Stimulated activated CD4-positive, alpha-beta T cell treated with anti-CD3 and anti-CD28 coated beads, Interleukin-1b, Interleukin-23, amount 100 ng/mL, for 24 hours (primary cell): ENCODE measurements at places on chromosomes 13 and 19.
A peak's percentile ranks its signal among the peaks of the same experiment; 100 is the strongest.

- DNase-seq: no peak
These were observed 68.1 kb downstream of the ERCC5 start for GRCh38 chr13:102913914-102914313.

DNA sequence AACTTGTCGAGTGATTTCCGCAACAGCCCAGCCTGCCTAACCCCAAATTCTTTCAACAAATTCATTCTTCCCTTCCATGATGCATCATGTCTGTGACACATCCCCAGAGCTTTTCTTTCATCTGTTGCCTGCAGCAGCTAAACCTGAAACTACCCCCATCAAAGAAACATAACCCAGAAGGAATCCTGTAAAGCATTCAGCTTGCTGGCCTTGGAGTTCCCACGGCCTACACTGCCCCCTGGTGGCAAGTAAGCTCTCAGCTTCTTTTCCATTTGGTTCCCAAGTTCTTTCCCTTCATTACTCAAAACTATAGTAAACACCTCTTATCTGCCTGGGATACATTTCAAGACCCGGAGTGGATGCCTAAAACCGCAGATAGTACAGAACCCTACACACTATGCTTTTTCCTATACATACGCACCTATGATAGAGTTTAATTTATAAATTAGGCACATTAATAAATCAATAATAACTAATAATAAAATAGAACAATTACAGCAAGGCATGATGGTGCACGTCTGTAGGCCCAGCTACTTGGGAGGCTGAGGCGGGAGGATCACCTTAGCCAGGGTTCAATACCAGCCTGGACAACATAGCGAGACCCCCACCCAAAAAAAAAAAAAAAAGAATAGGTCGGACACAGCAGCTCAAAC lies 7.4 kb downstream of the ETHE1 start:
- peak; percentile 73 for DNase-seq

- no peak for DNase-seq
These were observed 107.9 kb downstream of the NALCN start for GRCh38 chr13:101308247-101309013.

- no peak for DNase-seq
These were observed 19.4 kb upstream of the FOSB start for GRCh38 chr19:45448425-45448756.

DNA sequence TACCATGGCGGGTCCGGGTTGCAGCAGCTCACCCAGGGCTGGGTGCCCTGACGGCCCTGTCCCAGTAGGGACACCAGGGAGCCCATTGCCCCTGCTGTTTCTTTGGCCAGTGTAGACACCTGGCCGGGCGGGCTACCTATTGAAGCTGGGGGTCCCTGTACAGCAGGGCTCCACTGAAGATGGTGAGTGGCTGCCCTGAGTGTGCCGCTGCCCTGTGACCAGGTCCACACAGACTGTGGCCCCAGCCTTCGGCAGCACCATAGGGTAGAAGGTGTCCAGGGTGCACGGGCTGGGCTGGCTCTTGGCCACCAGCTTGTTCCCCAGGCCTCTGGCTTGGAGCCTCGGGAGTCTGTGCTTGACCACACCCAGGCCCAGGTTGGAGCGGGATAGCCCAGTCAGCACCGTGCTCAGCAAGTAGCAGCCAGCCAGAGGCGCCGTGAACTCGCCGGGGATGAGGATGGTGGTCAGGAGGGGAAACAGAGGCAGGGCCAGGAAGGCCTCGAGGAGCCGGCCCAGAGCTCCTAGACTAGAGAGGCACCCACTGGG lies 25.4 kb upstream of the NPAS1 start:
- DNase-seq: no peak

DNA sequence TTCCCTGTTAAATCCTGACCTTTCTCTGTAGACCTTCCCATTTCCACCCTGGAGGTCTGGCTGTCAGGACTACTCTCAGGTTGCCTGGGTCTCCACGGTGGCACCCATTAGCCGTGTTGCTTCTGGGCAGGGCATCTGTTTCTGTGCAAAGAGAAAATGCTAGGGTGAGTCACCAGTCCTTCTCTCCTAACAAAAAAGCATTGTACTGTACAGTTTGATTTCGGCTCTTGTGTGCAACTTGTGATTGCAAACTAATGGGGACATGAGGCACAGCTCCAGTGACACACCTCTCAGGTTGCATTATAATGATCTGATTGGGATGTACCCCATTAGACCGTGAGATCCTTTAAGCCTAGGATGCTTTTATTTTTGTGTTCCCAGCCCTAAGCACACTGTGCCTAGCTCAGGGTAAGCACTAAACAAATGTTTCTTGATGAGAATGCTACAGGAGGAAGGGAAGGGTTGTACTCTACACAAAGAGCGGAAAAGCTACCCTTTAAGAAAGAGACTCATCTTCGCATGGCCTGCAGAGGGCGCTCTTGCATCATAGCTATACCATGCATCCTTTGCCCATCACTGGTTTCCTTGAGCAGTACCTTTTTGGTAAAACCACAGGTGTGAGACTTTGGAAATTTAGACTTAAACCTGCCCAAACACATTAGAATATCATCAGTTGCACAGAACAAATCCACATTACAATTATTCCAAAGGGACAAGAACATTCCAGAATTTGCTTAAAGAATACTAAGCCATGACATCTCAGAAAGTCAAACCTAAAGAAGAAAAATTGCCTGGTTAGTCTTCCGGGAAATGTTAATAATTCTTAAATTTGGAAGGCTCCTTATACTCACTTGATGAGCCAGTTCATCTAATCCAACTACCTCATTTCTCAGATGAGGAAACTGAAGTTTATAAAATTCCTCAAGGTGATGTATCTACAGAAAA lies 20.3 kb upstream of the TRIM13 start:
- peak; percentile 70 for DNase-seq

GRCh38 chr13:100298116-100298681 lies 209.3 kb downstream of the PCCA start:
- no peak for DNase-seq

GRCh38 chr13:85985797-85986196 lies 186.6 kb upstream of the SLITRK6 start:
- DNase-seq: no peak

- DNase-seq: no peak
These were observed 25.2 kb upstream of the ZNF845 start for GRCh38 chr19:53308339-53308811.

DNA sequence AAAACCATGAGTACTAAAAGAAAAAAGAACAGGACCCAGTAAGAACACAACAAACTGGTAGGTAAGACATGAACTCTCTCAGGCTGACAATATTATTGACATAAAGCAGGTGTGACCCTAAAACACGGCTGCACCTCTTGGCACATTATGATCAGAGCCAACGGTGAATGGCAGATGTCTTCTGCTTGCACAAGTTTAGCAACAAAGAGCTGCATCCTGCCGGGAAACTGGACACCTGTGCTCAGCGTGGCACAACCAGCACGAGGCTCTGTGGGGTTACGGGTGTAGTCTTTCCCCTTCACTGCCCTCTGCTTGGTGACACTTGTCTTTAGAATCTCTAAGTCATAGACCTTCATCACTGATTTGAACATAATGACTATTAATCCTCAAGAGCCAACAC lies 97.9 kb downstream of the DOCK9 start:
- DNase-seq: no peak

DNA sequence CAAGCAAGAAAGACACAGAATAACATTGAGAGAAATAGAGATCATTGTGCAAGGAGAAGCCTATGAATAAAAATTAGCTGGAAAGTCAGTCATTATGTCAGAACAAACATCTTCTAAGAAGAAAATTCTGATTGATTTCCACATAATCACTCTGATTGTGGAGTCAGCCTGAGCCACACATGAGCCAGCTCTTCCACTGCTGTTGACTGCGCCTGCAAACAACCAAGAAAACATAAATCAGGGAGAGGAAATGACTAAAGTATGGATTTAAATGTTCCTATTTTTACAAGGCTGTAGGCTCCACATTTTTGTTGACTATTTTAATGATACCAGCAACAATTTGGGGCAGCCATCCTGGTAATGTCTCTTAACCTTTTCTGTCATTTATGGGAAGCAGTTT lies 962.3 kb downstream of the EFNB2 start:
- DNase-seq: no peak

DNA sequence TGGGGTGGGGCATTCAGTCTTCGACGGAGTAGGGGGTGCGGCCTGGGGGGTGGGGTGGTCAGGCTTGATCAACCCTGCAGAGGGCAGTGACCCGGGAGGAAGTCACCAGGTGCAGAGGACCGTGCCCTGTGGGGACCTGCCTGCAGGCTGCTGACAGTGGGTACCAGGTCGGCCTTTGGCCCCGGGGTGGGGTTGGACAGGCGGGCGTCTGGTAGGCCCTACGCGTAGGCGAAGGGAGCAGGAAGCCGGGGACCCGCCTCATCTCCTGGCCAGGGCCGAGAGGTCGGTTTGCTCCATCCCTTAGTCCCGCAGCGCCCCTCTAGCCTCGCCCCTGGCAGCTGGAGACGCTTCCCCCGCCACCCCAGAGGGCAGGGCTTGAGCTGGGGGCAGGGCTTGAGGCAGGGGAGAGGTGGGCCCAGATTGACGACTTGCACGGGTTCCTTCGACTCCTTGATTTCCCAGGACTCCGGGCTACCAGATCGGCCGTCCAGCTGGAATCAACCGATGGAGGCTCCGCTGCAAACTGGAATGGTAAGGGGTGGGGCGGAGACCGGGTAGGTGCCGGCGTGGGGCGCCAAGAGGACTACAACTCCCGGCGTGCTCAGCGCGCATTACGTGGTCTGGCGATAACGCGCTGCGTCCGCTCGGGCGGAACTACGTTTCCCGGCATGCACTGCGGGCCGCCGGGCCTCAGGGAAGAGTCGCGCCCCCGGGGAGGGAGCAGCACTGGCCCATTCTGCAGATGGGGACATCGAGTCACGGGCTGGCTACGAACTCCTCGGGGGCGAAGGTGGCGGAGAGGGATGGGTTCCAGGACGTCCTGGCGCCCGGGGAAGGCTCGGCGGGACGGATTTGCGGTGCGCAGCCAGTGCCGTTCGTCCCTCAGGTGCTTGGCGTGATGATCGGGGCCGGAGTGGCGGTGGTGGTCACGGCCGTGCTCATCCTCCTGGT lies at the start of gene PNPLA6:
PNPLA6 (plus strand) TSS at position 671 of the 951 bp plus-strand sequence; CDS start at position 743, 72 bp downstream.
- peak; percentile 87 for DNase-seq

GRCh38 chr19:46736531-46737297 lies 9.1 kb upstream of the FKRP start:
- no peak for DNase-seq

DNA sequence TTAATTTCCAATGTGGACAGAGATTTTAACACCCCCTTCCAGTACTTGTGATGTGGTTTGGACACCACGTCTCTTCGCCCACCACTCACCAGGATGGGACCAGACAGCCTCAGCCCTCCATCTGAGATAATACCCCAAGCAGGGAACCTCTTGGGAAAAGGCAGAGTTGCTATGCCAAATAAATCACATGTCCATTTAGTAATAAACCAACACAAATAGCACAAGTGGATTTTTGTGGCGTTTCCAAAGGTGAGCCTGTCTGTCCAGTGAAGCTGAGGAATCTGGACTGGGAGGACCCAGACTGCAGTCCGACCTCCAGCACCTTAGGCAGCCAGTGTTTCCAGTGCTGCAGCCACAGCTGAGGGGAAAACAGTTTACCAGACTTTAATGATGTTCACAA lies 34.1 kb upstream of the GAS6 start:
- DNase-seq: no peak

GRCh38 chr13:100229603-100230002 lies 140.7 kb downstream of the PCCA start:
- no peak for DNase-seq

- no peak for DNase-seq
These were observed 64.1 kb downstream of the ERCC5 start for GRCh38 chr13:102909971-102910370.

DNA sequence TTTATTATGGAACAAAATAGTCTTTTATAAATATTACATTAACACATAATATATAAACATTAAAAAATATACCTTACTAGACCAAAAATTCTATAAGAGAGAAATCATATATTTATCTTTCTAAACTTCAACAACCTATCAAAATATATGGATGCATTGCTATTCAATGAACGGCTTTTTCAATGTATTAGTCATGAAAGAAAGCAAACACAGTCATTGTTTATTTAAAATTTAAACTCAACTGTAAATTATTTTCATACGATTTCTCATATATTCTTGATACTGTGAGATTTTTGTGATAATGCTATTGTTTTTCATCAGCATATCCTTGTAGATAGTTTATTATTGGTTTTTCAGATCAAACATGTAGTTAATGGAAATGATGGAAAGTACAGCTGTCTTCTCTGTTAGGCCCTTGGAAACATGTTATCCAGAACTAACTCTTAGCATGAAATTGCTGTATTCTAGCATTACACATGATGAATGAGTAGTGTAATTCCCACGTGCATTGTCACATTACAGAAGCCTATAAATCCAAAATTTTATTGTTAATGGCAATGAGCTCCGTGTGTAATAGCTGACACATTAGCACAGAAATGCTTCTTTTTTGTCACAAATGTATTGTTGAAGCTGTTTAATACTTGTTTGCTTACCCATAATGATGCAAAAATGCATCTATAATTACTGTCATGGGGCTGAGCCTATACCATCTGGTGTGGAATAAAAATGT lies 1639.9 kb downstream of the SLITRK5 start:
- no peak for DNase-seq

DNA sequence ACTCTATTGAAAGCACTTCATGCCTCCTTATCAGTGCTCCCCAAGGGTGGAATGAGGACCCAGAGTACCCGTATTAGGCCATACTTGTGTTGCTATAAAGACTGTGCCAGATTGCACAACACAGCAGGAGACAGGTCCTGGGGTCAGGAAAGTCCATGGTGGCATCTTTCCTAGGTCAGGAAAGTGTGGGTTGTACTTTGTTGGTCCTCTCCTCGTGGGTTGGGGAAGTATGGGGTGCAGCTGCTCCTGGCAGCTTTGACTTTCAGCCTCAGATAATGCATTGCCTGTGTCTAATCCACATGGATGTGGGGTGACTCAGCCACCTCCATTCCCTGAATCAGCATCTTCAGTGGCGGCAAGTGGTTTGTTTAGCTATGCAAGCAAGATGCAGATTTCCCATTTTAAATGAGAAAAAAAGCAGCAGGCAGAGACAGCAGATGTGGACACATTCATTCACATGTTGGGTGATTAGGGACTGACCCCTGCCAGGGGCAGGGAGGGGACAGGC lies 8.4 kb upstream of the CYP2B6 start:
- no peak for DNase-seq

DNA sequence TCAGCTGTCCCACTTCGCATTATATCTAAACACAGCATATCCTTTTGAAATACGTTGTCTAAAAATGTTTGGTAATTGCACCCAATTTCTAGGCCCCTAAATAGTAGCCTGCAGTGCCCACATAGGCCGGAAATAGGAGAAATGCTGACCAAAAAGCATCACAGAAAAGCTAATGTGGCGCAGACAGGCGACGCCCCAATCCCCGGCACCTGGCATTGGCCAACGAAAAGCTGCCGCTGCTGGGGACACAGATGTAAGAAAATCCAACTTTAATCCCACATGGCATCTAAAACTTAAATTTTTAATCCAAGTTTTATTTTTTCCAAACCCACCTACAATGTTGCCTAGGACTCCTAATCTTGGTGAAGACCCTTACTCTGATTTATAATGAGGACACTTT lies 4.0 kb downstream of the SAFB2 start:
- DNase-seq: no peak

DNA sequence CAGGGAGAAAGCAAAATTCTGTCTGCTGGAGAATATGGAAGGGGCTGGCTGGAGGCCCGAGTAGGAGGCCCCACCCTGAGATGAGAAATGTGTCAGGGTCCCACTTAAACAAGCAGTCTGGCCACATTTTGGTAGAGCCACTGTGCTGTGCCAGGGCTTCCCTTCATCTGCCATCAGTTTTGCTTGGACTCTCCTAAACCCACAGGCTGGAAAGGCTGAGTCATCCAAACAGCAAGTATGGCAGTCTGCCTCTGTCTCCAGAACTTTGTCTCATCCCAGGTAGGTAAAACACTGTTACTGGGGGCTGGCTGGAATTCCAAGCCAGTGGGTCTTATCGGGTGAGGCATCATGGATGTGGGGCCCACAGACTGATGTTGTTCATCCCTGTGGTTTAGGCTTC lies 1390.6 kb downstream of the UQCRFS1 start:
- no peak for DNase-seq
